NCI-H345 (cell line): ENCODE measurements at places on chromosomes 16 and 17.

DNA sequence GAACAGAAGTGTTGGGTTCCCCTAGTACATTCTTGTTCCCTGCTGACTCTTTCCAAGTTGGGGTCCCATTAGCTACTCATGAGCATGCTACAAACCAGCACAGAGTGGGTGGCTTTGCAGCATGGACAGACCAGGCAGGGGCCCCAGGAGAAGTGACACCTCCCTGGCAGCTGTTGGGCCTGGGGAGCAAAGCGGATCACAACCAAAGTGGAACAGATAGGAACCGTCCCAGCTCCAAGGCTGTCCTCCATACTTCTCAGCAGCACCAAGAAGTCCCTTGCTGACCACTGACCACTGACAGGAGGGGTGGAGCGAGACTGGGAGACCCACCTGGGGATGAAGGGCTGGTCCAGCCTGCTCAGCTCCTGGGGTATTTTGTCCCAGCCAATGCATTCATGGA, 12.4 kb upstream of the GFAP start:
- DNase-seq = no peak

- peak; percentile 25 for DNase-seq
Observed at GRCh38 chr16:31072540-31073141, 1.4 kb downstream of the ZNF668 start.

DNA sequence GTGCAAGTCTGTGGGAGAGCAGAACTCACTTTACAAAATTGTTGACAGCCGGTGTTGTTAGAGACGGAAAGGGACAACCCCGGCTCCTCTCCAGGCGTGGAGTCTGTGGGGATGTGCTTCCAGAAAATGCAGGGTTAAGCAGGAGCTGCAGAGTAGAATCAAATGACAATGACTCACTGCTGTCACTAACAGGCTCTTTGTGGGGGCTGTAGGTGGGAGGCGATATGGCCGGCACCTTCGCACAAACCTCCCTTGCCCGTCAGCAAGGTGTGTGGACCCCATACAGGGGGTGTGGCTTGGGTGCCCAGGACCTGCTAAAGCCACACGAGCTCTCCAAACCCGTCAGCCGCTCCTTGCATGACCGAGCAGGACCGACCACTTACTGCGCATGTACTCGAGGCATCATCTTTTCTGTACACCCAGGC, 5.8 kb downstream of the PDK2 start:
- DNase-seq = no peak

DNA sequence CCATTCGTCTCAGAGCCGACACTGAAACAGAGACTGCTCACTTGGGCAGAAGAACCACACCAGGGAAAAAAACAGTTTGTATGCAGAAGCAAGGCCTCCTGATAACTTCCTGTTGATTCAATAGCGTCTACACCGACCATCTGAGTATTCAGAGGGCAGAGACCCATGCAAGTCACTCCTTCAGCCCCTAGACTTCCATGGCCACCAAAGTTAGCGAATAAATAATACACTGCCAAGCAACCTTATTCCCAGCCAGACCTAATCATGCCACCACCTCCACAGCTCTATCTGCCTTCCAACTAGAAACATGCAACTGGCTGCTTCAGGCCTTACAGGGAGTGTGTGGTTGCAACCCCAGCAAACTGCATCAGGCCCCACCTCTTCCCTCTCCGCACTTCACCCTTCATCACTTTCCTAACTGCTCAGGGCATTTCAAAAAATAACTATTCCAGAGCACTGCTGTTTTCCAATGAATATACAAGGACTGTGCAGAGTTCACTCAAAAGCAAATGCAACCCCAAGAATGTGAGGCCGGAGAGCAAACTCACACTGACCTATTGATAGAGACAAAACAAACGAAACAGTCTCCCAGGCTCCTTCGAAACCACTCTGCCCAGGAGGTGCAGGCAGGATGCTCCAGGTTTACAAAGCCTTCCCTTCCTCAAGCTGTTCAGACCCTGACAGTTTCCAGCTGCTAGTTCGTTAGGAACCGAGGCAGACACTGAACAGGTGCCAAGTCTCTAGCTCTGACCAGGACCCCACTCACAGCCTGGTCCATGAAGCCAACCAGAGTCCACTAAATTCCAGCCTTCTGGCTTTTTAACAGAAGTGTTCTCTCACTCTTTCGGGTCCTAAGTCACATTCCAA, 3.6 kb downstream of the USP7 start:
- DNase-seq = no peak

DNA sequence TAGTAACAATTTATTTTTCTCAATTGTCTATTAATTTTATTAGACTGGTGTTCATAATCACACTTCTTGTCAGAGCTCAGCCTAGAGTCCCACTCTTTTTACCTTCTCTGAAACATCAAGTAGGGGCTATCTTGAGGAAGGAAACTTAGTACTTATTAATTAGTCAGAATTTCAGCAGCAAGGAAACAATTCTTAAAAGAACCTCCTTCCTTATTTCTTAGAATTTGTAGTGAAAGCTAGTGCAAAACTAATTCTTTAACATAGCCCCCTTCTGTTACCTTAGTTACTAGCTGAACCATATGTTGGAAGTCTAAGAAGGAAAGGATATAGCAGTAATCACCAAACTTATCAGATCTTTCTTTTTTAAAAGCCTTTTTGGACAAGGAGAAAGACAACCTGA, 35.2 kb downstream of the MAP2K4 start:
- no peak for DNase-seq

DNA sequence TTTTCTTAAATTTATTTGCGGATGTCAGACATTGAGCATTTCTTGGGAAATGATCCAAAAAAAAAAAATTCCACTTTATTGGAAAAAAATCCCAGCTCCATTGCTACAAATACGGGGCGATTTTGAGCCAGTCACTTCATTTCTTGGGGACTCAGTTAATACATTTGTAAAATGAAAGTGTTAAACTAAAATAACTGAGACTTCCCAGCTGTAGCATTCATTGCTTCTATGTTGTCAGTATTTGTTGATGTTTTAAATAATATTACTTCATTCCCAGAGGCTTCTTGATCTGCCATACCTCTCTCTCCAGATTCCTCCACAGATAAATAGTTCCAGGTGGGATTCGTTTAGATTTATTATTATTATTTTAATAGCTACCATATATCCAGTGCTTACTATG, 77.1 kb upstream of the HS3ST3A1 start:
- DNase-seq = no peak

GRCh38 chr17:36665417-36665816, 64.0 kb downstream of the MRM1 start:
- DNase-seq = no peak

DNA sequence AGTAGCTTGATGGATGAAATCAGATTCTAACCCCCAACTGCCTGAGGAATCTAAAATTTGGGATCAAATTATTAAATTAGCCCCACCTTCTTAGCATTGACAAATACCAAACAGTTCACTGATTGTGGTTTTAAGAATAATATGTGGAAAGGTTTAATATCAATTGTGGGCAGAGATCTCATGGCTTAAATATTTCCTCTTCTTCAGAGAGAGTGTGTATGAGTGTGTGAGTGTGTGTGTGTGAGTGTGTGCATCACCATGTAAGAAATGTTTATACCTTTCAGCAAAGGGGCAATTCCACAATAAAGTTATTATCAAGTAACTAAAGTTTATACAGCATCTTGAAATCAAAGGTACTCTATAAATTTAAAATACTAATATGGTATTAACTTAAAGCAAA, 3.2 kb downstream of the SMURF2 start:
- DNase-seq = no peak

DNA sequence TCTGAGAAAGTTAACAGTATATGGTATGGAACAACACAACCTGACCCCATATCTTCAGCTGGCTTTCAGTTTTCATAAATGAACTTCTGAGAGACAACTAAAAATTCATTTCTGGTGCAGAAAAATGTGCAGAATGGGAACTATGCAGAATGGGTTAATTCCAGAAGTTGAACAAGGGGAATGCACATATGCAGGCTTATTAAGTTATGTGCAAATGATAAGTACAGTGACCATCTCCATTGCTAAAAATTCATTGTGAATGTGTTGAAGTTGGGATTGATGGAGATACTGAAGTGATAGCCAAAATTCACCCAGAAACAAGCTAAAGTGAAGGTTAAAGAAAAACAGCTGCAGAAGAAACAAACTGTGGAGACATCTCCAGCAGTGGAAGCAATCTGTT, 315.8 kb downstream of the CA10 start:
- DNase-seq = no peak

DNA sequence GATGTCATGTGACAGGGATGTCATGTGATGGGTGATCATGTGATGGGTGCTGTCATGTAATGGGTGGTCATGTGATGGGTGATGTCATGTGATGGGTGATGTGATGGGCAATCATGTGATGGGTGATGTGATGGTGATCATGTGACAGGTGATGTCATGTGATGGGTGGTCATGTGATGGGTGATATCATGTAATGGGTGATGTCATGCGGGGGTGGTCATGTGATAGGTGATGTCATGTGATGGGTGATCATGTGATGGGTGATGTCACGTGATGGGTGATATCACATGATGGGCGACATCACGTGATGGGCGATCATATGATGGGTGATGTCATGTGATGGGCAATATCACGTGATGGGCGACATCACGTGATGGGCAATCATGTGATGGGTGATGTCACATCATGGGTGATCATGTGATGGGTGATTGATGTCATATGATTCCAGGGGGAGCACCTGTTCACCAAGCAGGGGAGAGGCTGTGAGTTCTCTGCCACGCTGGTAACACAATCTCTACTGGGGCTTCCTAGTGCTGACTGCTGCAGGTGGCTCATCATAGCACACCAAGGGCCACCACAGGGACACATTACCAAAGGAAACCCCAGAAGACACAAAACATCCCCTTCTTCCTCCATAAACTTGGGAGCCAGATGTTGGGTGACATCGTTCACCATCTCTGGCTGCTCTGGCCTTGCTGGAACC, 16.5 kb downstream of the CD300LB start:
- peak; percentile 54 for DNase-seq

DNA sequence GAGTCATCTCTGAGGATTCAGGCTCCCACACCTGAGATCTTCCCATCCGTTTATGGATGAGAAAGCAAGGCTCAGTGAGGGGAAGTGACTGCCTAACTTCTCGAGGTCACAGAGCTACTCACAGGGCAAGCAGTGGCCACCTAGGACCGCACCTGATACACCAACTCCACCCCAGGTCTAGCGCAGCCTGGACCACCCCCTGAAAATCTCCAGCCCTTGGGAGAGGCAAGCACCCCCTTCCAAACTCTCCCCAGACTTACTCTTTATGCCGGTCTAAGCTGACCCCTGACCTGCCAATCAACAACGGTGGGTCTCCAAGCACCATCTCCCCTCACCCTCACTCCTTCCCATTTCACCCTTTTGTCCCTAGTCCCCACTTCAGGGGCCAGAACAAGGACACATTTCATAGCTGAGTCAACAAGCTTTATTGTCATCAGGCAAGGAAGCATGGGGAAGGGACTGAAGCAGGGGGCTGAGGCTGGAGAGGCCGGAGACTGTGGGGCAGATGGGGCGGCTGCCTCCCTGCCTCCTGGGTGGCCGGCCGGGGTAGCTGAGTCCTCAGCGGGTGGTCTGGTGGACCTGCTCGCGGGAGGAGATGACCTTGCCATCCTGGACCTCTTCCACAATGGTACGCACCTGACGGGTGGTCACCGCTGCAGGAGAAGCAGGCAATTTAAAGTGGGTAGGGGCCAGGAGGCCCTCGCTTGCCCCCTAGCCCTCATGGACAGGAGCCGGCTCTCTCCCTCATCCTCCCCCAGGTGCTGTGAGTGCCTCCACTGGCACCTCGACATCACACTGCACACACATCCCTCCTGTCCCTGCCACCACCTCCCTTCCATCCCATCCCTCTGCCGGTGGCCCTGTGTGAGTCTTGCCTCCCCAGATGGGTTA, 5.1 kb downstream of the KRT17 start:
- DNase-seq = no peak

- DNase-seq = no peak
Observed at GRCh38 chr16:58339452-58339981, 44.7 kb upstream of the PRSS54 start.

- peak; percentile 45 for DNase-seq
Observed at GRCh38 chr16:29729116-29729521, 16.7 kb downstream of the C16orf54 start.

- DNase-seq = no peak
Observed at GRCh38 chr16:49755313-49755620, 100.6 kb downstream of the ZNF423 start.

DNA sequence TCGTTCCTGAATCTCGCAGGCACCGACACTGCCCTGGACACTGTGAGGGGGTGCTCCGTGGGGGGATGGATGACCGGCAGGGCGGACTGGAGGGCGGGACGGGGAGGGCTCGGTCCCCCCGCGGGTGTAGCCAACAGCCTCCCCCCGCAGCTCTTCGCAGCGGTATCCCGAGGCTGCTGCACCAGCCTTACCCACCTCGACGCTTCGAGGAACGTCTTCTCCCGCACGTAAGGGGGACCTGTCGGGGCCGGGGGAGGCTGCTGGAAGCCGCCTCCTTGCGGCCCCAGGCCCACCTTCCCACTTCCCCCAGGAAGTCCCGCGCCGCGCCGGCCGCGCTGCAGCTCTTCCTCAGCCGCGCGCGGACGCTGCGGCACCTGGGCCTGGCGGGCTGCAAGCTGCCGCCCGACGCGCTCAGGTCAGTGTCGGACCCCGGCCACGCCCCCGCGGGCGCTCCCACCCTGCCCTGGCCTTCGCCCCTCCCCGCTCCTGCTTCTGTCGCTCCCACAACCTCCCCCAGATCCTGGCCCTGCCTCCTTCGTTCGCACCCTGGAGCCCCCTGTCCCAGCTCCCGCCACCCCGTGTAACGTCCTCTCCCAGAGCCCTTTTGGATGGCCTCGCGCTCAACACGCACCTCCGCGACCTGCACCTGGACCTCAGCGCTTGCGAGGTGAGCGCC, 3.3 kb downstream of the CARMIL2 start:
- no peak for DNase-seq

- DNase-seq = no peak
Observed at GRCh38 chr17:59941131-59941530, 23.4 kb downstream of the RNFT1 start.

DNA sequence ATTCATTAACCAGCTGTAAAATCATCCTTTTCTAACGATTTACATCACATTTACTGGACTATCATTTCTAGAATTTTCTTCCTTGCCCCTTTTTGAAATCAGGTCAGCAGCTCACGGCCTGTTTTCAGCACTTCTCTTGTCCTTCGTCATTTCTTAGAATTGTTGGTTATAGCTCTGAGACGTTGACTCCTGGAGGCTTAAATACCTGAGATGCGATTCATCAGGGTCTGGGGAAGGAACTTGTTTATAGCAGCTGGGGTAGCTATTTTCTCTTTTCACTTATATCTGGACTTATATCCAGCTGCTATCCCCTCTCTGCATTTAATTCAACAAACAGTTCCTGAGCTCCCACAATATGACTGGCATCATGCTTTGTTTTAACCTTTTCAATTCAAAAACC, 338.7 kb upstream of the TNRC6C start:
- DNase-seq = no peak
